CD4-positive, alpha-beta T cell (primary cell): ENCODE measurements at places on chromosomes 16 and 17.

GRCh38 chr16:70683146-70683944 is 2.5 kb downstream of the MTSS2 start:
- DNase-seq = no peak

DNA sequence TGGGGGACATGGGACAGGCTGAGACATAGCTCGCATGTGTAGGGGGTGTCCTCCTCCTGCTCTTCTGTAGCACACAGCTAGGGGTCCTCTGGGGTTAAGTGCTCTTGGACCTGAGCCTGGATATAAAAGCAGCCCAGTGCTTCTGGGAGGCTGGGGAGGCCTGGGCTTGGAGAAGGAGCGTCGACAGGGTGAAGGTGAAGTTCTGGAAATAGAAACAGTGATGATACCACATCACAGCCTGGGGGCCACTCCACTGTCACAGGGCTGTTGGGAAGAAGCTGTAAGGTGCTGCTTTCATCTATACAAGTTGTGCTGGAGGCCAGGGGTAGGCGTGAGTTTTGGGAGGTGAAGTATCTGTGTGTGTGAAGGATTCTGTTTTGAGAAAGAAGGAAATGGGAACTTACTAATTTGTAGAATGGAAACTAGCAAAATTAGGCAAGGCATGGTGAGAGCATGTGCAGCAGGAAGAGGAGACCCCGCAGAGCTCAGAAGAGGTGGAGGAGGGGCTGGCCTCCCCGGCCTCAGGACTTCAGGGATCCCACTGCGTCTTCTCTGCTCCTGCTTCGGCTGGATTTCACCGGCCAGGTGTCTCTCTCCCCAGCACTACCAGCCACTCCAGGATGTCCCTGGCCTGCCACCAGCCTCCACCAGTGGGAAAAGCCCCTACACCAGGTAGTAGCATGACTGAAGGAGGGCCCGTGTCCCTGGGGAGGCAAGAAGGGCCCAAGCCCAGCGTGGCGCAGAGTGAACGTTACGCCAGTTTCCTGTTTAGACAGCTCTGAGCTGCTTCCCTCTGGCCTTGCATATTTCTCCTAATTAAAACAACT is 19.4 kb downstream of the PLCG2 start:
- DNase-seq = no peak

DNA sequence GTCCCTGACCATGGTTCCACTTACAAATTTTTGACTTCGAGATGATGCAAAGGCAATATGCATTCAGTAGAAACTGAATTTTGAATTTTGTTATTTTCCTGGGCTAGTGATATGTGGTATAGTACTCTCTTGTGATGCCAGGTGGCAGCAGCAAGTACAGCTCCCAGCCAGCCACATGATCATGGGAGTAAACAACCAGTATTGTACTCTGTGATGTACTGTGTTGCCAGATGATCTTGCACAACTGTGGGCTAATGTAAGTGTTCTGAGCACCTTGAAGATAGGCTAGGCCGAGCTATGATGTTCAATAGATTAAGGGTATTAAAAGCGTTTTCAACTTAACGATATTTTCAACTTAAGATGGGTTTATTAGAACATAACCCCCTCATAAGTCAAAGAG is 250.8 kb downstream of the STX8 start:
- DNase-seq = no peak

GRCh38 chr17:74599448-74599939 is 7.4 kb upstream of the CD300LD start:
- DNase-seq = no peak

- DNase-seq = no peak
Observed at GRCh38 chr17:40542558-40543411, 22.5 kb downstream of the CCR7 start.

DNA sequence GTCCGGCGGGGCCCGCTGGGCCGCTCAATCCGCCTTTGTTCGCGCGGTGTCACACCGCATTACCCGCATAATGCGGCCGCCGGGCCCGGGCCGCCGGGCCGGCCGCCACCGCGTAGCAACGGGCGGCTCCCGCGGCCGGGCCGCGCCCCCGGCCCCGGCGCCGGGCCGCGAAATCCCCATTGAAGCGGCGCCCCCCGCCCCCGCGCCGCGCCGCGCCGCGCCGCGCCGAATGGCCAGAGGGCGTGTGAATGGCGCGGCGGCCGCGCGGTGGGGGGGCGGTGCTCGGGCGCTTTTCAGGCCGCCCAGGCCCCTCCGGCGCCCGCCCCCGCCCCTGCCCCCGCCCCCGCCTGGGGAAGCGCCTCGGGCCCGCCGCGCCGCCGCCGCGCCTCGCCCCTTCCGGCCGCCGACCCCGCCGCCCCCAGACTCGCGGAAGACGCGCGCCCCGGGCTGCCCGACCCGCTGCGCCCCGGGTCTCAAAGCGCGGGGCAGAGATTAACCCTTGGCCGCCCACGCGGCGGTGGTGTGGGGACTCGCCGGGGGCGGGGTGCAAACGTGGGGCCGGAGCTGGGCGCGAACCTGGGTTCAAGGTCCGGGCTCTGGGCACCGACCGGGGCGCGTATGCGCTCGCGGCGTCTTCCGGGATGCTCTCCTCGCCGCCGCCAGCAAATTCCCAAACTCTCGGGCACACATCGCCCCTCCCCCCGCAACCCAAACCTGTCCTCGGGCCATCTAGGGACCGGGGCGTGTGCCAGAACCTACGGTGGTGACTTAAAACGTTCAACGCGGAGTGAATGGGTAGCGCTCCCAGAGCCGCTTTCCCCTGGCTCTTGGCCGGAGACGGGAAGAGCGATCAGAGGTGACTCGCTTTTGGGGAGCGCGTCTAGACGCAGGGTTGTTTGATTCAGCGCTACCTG is 46.7 kb downstream of the WNT3 start:
- no peak for DNase-seq

DNA sequence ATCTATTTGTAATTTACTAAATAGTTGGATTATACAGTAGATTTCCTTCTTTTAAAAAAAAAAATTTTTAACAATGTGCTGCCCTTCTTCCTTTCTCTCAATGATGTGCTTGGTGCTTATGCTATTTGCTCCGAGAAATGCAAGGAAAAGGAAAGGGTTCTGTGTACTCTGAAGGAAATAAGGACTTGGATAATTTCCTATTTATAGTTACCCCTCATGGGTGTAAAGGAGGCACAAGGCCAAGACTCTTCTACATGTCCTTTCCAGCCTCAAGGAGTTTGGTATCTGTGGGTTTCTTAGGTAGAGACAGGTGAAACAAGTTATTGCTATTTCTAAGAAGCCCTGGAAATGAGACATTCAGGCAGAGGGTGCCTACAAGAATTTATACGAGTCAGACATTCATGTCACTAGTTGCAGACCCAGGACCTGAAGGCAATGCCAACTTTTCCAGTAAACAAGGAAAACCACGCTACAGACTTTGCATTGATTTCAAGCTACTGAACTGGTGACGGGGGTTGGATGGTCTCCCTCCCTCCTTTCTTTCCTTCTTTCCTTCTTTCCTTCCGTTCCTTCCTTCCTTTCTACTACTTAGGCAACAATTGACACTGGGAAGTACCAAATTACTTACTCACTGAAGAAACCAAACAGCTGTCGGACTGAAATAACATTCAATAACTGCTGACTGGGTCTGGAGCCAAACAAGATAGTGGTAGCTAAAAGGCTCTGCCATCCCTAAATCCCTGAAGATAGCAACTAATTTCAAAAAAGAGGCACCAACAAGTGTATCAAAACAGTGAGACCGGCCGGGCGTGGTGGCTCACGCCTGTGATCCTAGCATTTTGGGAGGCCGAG is 33.8 kb upstream of the GHDC start:
- DNase-seq = no peak

GRCh38 chr16:54145881-54146280 is 140.7 kb downstream of the IRX3 start:
- no peak for DNase-seq

DNA sequence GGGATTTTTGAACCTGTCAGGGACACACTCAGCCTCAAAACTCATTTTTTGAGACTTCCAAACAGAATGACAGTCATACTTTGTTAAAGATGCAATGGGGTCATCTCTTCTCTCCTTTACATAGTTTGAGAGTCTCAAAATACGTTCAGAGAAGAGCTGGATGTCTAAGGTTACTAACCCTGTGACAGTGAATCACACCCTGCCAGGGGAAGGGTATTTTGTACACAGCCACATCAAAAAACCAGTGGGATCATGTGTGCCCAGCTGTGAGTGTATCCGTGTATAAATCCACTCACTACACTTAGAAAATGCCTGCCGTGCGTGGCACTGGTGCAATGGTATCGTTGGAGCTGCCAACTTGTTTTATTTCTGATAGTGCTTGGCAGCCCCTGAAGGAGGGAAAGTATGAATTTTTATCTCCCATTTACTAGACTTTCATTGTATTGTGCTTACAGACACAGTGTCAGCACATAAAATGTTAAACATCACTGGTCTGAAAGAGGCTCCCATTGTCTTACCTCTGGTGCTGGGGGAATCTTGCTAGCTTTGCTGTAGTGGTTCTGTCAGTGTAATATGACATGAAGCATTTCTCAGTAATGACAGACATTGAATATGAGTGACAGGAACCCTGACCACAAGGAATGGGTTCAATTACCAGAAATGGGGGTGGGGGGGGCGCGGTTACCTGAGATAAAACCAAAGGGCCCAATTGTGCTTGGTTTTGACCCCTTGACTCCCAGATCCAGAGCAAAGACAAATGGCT is 256.3 kb downstream of the FTO start:
- no peak for DNase-seq

GRCh38 chr16:67673712-67674580 is 7.3 kb downstream of the C16orf86 start:
- no peak for DNase-seq

DNA sequence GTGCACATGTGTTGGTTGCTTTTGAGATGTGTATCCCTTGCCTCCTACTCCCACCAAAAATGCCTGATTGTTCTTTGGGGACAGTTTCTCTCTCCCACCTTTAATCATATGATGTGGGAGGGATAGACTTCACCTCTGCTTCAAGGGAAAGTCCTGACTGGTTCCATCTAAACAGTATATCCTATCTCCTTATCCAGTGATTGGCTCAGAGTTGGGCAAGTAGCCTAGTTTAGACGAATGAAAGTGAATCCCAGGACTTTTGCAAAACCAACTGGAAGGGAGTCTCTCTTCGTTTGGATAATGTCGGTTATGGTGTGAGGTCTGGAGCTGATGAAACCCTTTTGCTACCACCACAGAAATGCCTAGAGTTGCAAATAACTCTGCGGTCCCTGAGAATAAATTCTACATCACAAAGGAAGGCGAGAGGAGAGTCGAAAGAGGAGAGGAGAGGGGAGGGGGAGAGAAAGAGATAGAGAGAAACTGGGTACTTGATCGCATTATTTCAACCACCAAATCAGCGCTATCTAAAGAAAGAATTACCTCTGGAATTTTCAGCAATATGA is 77.1 kb upstream of the SALL1 start:
- no peak for DNase-seq

DNA sequence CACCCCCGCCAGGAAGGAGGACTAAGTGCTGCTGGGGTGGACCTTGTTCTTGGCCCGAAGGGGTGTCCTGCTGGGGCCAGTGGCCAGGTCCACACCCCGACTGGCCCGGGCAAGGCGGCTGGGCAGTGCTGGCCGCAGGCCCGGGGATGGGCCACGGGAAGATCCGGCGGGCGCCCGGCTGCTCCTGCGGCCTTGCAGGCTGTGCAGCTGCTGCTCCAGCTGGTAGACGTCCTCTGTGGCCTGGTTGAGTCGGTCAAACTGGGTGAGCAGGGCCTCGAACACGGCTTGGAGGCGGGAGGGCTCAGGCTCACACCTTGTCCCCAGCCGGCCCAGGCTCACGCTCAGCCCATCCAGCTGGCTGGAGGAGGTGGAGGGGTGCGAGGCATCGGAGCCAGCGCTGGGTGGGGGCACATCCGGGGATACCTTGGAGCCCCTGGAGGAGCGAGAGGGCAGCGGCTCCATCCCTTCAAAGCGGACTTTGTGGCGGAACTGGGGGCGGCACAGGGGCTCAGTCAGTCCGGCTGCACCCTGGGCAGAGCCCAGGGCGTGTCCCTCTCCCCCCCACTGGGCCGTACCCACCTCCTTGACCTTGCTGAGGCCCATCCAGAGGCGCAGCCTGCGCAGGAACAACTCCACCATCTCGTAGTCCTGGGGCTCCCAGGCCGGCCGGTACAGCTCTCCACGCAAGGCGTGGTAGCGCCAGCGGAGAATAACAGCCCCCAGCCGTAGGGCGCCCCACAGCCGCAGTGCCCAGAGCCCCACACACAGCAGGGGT is 42.1 kb downstream of the TSC2 start:
- DNase-seq = no peak

DNA sequence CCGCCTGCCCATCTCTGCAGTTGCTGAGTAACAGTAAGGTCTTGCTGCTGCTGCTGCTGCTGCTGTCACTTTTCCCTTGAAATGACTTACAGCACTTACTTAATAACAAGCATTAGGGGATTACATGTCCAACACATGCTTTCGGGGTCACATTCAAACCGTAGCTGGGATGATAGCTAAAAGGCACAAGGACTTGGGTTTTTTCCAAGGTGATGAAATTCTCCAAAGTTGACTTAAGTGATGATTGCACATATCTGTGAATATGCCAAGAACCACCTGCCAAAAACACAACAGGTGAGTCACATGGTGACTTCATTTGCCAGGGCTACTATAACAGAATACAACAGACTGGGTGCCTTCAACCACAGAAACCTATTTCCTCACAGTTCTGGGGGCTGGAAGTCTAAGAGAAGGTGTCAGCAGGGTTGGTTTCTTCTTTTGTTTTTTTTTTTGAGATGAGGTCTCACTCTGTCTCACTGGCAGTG is 121.9 kb upstream of the TNRC6C start:
- DNase-seq = no peak

DNA sequence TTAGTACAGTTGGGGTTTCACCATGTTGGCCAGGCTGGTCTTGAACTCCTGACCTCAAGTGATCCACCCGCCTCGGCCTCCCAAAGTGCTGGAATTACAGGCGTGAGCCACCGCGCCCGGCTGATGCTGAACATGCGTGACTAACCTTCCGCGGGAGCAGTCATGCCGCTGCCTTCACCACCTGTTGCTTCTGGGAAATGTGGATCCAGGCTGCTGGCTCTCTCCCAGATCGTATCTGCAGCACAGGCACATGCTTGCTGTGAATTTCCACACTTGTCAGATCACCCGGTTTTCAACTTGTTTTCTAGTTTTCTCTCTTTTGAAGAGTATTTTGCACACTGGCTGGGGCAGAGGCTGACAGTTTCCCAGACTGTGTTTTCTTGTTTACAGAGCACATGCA is 97.9 kb downstream of the ADCY9 start:
- no peak for DNase-seq

DNA sequence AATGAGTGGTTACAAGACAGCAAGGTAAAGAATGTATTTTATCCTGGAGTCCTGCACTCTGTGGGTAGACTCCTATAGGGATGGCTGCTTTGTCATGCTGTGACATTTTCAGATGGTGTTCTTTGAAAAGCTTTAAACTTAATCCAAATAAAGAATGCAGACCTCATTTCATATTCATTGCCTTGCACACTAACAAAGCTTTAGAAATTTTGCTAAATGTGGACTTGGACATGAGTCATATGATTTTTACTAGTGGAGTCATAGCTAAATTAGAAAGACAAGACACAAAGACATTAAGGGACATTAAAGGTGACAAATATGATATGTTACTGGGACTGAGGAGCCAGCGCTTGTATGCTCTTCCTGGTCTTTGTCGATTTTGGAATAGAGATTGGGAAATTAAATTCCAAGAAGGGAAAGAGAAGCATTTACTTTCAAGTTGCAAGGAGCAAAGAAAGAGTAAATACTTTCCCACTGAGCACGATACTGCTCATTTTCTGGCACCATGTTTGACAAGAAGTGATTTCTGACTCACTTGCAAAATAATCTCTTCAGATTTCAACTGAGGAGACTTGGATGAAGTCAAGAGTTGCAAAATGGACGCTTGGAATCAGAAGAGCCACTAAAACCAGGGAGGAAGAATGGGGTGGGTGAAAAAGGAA is 152.9 kb upstream of the MYOCD start:
- no peak for DNase-seq

- DNase-seq = no peak
Observed at GRCh38 chr17:14622615-14623101, 321.8 kb downstream of the HS3ST3B1 start.
